ENCODE measurements at places on chromosomes 3 and 15. TPM values are rescaled to one million over a fixed set of nuclear protein-coding genes. Genes with fewer than 3 reads are reported as not detected.
A peak's percentile ranks its signal among the peaks of the same experiment; 100 is the strongest.

- H3K36me3 ChIP-seq = no peaks in the 10 kb centered on the region
- DNase-seq = no peak
- no peak overlapping the region for H3K27ac ChIP-seq
- H3K27me3 ChIP-seq = no peaks in the 10 kb centered on the region
- no peak overlapping the region for H3K4me3 ChIP-seq
- no peaks in the 10 kb centered on the region for H3K4me1 ChIP-seq
Measured at GRCh38 chr3:122033023-122033422, 11.0 kb upstream of the ILDR1 start.

DNA sequence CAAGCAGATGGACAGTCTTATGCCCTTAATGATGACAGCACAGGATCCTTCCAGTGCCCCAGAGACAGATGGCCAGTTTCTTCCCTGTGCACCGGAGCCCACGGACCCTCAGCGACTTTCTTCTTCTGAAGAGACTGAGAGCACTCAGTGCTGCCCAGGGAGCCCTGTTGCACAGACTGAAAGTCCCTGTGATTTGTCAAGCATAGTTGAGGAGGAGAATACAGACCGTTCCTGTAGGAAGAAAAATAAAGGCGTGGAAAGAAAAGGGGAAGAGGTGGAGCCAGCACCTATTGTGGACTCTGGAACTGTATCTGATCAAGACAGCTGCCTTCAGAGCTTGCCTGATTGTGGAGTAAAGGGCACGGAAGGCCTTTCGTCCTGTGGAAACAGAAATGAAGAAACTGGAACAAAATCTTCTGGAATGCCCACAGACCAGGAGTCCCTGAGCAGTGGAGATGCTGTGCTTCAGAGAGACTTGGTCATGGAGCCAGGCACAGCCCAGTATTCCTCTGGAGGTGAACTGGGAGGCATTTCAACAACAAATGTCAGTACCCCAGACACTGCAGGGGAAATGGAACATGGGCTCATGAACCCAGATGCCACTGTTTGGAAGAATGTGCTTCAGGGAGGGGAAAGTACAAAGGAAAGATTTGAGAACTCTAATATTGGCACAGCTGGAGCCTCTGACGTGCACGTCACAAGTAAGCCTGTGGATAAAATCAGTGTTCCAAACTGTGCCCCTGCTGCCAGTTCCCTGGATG is 198.7 kb downstream of the AKAP13 start:
- H3K36me3 ChIP-seq = no peaks in the 10 kb centered on the region
- no peaks in the 10 kb centered on the region for H3K27me3 ChIP-seq

GRCh38 chr15:35136321-35137189 is 51.5 kb upstream of the NANOGP8 start:
- no peak for DNase-seq
- no peaks in the 10 kb centered on the region for H3K4me1 ChIP-seq
- H3K4me3 ChIP-seq = no peak overlapping the region
- no peak overlapping the region for H3K27ac ChIP-seq
- no peaks in the 10 kb centered on the region for H3K36me3 ChIP-seq

DNA sequence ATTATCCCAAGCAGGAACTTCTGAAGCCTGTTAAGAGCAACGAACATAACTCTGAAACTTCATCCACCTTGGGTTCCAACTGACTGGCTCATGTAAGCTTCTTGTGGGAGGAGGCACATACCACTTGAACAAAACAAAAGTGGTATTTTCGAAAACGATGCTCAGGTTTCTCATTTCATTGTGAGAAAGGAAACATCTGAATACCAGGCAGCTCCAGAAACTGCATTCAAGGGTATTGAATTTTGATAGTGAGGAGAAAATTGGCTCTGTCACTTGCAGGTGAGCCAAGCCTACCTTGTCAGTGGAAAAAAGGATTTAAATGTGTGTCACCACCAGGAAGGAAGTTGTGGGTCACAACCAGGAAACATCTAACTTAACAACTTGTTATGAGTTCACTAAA is 218.1 kb upstream of the SATB1 start:
- no peak overlapping the region for H3K27ac ChIP-seq
- no peak for DNase-seq
- no peaks in the 10 kb centered on the region for H3K36me3 ChIP-seq
- H3K4me3 ChIP-seq = no peak overlapping the region
- no peaks in the 10 kb centered on the region for H3K27me3 ChIP-seq

GRCh38 chr3:195441992-195442572 is 738 bp downstream of the ACAP2 start:
- H3K4me3 ChIP-seq = peak overlapping the region; percentile 98
- peaks cover 18% of the 10 kb centered on the region for H3K4me1 ChIP-seq
- H3K27ac ChIP-seq = peak overlapping the region; percentile 97
- no peaks in the 10 kb centered on the region for H3K27me3 ChIP-seq

DNA sequence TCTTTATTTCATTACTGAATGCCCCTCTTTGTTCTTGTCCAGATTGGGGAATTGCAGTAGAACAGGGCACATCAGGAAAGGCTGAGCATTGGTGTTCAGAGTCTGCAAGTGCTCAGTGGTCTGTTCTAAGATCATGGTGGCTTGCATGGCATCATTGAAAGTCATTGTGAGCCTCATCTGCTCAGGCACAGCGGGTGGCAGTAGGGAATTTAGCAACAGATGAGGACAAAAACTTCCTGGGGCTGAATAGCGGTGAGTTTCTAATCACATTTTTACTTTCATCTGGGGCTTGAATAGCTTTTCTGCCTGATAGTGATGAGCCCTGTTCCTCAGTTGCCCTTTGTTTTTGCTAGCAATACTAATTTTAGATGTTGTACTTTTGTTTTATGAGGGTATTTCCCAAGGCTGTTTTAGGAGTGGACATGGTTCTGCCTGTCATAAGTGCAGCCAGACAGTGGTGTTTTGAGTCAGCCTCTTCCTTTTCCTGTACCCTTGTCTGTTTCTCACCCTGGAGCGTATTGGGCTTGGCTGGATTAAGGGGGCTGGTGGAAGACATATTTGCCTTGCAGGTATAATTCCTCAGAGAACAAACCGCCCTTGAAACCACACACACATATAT is 127.2 kb upstream of the IL12A start:
- peak overlapping the region; percentile 65 for H3K27ac ChIP-seq
- H3K36me3 ChIP-seq = no peaks in the 10 kb centered on the region
- DNase-seq = no peak
- H3K27me3 ChIP-seq = no peaks in the 10 kb centered on the region

RAB6B gene
- 2.0 TPM for total RNA-seq
